ENCODE measurements at places on chromosomes 11 and 22.

DNA sequence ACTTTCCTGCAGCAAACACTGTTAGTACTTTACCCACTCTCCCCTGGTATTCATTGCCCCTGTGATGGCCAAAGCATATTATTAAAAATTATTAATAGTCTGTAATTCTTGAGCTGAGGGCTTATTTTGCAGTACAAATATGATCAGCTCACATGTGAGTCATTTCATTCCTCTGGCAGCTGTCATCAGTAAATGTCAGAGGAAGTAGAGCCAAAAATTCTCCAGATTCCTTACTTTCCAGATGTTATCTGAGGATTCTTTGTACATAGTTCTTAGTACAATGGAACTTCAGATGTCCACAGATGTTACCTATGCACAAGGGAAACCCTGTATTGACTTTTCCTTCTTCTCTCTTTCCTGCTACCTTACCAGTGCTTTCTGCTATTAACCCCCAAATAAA is 12.5 kb downstream of the OR5B3 start:
- no peak for DNase-seq

GRCh38 chr22:46112405-46112804 is 37.9 kb upstream of the PPARA start:
- DNase-seq, result no peak

DNA sequence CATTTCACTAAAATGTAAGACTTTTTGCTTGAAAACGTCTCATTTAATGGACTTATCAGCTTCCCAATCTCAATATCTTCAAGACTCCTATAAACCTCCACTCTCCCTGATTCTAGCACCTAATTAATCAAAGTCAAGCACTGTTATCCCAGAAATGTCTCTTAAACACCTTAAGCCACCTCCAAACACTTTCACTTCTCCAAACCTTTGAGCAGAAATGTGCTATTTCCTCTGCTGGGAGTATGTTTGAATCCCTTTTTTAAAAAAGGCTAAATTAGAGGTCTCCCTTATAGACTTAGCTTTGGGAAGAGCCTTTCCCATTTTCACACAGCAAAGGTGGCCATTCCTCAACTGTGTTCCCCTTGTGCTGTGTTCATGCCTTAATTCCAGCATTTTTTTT is 146.2 kb upstream of the SYN3 start:
- no peak for DNase-seq

DNA sequence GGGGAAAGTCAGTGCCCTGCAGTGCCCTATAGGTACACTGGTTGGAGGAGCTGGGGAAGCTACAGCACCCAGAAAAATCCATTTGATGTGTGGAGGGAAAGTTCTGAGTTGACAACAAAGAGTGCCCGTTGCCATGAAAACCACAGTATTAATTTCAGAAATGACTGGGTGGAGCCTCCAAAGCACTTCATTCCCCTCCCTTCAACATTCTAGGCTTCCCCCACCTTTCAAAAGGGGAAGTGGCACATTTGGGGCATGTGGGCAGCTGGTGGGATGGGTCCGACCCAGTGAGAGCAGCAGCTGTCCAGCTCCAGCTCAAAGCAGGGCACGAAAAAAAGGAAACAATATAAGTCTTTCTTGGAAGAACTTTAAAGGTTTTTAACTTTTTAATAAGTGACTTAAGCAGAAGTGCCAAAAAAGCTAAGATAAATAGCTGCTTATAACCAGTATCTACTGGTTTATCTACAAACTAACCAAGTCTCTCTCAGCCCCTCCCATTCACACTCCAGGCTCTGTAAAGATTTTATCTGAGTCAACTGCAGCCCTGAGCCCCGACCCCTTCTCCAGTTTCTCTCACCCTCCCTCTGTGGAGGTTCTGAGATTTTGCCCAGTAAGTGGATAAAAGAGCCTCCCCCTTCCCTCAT is 9.0 kb upstream of the AHNAK start:
- DNase-seq, result no peak

DNA sequence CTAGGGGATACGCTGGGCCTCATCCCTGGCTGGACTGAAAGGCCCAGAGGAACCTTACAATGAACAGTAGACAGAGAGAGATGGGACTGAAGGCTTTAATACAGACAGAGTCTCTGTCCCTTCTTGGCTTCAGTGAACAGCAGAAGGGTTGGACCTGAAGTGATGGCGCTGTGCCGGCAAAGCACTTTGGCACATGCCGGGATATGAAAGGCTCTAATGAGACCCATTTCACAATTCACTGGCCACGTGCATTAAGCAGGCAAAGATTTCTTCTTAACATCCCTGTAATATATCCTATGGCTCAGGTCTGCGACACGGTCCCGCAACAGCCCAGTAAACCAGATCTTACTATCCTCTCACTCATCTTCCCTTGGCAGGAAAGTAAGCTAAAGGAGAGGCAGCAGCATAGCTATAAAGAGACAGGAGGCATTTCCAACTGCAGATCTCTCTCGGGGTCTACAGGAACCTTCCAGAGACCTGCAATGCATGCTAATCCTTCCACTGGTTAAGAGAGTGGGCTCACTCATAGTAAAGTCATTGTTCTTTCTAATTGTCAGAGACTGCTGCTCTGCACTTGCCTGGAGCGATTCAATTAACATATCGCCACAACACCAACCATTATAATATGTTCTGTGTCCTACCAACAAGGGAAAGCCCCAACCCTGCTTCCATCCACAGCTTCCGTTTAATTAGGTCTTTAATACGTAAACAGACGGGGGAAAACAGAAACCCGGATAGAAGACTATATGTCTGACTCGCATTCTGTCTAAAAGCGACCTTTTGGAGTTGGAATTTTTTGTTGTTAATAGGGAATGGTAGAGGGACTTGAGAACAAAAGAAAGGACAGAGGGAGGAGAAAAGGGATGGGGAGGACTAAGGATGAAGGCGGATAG is 1179.0 kb downstream of the LRRC4C start:
- DNase-seq, result no peak

DNA sequence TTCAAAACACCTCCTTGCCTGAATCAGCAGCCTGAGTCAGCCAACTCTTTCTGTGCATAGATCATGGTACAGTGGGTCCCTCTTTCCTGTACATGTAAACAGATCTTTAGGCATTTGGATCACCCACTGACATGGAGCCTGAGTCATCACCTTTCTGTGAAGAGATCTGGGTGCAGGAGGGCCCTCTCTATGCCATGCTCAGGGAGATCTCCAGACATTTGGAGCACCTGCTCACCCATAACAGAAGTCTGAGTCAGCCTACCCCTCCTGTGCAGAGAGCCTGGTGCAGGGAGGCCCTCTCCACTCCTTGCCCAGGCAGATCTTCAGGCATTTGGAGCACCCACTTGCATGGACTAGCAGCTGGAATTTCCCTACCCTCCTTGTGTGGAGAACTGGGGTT is 56.2 kb upstream of the GLYAT start:
- DNase-seq, result no peak

DNA sequence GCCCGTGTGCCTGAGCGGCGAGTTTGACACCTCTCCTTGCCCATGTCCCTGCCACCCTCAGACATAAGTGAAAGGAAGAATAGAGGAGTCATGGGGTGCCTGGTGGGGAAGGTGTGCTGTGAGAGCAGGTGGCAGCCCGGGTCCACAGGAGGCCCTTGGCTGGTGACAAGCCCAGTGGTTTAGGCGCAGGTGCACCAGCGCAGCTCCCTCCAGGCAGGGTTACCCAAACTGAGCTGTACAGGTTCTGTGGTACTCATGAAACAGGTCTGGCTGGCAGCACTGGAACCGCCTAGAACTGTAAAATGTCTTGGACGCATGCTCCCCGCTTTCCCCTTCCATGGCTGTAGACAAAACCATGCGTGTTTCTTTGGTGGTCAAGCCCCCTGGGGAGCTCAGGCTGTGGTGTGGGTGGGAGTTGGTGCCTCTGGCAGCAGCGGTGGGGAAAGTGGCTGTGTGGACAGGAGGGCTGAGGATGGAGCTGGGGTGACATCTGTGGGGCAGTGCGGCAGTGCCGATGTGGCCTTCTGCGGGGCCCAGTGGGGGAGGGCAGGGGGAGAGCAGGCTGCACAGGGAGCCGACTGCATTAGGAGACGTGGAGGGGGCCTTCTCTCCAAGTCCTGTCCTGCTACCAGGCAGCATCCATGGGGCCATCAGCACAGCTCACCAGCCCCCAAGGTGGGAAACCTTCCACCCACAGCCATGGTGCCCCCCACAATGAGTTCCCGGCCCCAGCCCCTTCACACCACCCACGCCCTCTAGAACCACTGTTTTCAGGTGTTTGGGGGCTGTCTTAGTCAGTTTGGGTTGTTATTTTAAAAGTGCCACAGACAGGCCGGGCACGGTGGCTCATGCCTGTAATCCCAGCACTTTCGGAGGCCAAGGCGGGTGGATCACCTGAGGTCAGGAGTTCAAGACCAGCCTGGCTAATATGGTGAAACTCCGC is 5.6 kb upstream of the GTSE1 start:
- no peak for DNase-seq

- no peak for DNase-seq
These were observed 25.4 kb downstream of the ATG13 start for GRCh38 chr11:46642627-46643335.

DNA sequence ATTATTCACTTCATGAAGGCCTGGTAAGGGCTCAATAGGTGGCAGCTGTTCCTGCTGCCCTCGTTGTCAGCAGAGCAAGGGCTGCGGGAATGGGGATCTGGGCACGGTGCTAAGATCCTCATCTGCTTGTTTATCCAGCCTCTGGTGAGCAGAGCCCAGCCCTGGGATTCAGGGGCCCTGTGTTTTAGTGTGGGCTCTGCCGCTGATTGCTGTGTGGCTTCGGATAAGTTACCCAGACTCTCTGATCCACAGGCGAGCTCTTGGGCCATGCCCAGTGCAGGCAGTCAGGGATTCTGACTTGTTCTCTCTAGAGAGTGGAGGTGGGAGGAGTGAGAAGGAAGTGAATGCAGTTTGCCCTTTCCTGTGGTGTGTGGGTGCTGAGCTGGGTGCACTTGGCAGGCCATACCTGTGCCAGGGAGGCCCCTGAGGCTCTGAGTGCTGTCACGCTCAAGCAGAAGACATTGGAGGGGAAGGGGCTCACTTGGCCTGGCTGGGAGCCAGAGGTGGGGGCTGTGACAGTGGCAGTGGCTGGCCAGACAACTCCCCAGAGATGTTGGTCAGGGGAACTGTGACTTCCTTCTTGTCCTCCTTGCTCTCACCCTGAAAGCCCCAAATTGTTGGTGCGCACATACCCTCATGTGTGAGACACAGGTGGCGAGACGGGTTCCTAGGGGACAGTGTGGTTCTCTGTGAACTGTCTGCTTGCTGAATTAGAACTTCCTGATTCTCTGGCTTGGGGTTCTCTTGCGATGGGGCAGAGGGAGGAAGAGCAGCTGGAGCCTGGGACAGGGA is 43.7 kb downstream of the CD82 start:
- no peak for DNase-seq

- no peak for DNase-seq
These were observed 44.5 kb downstream of the CD44 start for GRCh38 chr11:35183326-35183925.

DNA sequence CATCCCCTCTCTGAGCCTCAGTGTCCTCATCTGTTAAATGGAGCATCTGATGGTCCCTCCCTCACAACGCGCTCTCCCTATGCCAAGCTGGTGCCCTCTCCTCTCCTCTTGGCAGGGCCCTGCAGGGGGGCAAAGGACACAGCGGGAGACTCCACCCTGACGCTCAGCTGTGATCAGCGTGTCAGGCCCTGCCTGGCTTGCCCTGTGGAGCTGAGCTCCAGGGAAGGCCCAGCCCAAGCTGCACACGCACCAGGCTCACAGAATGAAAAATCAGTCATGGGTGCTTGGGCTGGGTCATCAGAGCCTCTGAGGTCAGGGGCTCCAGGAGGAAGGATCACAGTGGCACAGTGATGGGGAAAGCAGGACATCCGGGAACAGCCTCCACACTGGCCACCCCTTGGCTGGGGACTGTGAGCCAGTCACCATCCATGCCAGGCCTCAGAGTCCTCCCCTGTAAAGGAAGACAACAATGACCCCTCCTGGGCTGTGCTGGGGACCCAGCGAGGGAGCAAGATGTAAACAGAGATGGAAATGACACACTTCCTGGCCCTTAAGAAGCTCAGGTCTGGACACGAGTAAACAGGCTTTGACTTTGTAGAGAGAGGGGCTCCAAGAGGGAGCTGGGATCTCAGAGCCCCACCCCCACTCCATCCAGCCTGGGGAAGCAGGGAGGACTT is 36.6 kb downstream of the RPL3 start:
- DNase-seq, result no peak

- no peak for DNase-seq
These were observed 1005.8 kb upstream of the CCDC90B start for GRCh38 chr11:84292006-84292405.

GRCh38 chr22:39478441-39478850 is 21.6 kb downstream of the MGAT3 start:
- no peak for DNase-seq

DNA sequence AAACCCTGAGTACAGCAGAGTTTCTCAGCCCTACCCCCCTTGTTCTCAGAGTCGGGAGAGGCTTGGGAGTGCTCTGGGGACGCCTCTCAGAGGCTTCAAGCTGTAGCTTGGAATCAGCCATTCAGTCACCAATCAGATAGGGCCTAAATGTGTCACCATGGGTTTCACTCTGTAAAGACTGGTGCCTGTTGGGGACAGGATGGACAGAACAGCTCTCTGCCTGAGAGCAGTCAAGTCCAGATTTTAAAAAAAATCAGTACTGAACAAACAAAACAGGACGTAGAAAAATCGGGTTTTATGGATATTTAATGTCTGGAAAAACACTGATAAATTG is 1.3 kb downstream of the FADD start:
- DNase-seq, result no peak

GRCh38 chr11:102592634-102593581 is 32.2 kb downstream of the MMP20 start:
- no peak for DNase-seq

DNA sequence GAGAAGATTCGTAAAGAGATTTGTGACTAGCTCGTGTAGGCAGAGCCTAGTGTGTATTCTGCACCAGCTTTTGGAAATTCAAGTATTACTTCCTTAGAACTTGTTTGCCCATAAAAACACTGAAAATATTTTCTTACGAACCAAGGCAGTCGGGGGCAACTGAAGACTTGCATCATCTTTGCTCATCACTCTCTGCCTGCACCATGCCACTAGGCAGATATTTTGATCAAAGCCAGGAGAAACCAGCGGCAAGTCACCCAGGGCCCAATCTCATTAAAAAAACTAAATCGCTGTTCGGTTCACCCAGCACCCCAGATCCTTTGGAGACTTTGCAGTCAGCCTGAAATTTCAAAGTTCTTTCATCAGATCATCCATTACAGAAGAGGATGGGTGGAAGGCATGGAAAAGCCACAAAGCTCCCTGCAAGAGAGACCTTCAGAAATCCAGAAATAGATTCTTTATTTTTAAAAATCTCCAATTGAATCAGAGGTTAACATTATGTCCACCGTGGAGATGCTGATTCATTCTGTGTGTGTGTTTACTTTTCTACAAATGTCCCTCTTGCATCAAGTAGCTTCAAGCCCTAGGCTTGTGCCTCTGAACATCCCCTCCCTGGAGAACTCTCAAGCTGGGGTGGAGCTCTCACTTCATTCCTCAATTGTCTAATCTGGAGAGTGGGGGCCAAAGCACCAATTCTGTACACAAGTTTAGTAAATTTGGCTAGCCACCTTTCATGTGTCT is 78.4 kb downstream of the ETS1 start:
- DNase-seq, result no peak
